ENCODE measurements at places on chromosomes 11 and 22. TPM values are rescaled to one million over a fixed set of nuclear protein-coding genes. Genes with fewer than 3 reads are reported as not detected.

DNA sequence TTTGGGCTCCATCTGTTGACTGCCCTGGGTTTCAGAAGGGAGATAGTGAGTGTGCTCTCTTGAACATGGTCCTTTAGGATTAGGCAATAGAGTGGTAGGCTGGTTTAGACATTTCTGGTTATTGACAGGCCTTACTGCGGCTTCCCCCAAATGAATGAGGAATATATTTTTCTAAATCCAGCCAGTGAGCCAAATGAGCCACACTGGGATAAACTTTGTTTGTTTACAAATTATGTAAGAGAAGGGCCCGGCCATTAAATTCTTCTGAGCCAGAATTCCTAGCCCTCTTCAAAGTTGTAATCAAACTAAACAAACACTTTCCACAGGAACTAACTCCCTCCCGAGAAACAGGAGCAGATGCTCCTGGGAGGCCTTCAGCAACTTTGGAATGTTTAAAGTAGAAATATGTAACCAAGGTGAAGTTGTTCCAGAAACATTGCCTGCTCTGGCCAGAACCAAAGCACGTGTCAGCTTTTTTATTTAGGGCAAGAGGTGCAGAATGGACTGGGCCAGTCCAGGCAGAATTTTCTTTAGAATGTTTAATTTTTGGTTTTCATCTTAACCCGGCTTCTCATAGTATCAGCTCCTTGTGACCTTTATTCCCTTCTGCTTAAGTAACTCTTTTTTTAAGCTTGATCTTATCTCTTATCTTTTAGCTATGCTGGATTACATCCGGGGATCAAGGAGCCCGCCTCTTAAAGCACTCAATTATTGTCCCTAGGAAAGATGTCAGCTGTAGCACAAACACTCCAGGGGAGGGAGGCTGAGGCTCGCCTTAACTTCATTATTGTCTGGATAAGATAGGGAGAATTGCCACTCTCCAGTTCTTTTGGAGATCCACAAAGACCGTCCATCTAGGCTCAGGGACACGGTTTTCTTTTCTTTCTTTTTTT, 28.7 kb downstream of the ZNRF3 start:
- H3K27me3 ChIP-seq, result no peaks in the 10 kb centered on the region
- peaks cover 21% of the 10 kb centered on the region for H3K4me1 ChIP-seq
- H3K27ac ChIP-seq, result peak overlapping the region; percentile 14
- H3K4me3 ChIP-seq, result no peak overlapping the region

DNA sequence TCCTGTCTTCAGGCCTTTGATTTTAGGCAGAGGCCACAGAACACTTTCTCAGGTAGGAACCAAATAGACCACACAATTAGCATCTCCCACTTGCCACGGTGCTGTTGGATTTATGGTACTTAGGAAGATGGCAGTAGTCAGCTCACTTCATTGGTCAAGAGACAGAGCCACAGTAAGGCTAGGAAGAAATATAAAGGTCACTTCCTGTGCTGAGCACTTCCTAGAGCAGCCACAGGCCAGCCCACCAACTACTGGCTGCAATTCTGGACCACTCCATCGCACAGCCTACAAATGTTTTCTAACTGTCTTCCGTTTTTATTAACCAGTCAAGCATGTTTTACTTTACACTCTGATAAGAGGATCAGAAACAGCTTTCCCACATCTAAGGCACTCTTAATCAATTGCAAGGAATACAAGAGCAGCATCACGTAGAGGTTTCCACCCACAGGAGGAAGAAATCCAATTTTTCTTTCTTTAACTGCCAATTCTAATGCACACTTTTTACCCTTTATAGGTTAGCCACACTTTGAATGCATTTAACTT, 54.7 kb downstream of the ABTB2 start:
- H3K4me3 ChIP-seq, result no peak overlapping the region
- peak overlapping the region; percentile 18 for H3K27ac ChIP-seq
- no peak for DNase-seq
- H3K36me3 ChIP-seq, result no peaks in the 10 kb centered on the region
- H3K4me1 ChIP-seq, result peaks cover 9% of the 10 kb centered on the region
- H3K27me3 ChIP-seq, result no peaks in the 10 kb centered on the region

DNA sequence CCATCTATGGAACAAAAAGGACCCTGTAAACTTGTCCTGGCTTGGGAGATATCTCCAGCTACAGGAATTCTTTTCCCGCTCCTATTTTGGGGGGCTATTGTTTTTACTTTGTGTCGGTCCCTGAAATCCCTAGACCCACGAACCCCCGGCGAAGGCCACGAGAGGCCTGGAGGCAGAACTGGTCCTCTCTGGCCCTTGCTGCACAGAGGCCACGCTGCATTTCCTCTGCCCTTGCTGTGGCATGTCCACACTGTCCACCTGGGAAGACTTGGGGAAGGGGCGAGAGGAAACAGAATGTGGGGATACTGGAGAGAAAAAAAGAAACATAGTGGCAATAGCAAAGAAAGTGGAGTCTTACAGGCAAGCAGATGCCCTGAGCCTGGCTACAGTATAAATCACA, 2.3 kb upstream of the ANO1 start:
- H3K27ac ChIP-seq, result no peak overlapping the region
- peaks cover 6% of the 10 kb centered on the region for H3K27me3 ChIP-seq
- H3K4me1 ChIP-seq, result no peaks in the 10 kb centered on the region
- no peaks in the 10 kb centered on the region for H3K36me3 ChIP-seq

GRCh38 chr11:110435780-110436717, 6.3 kb downstream of the FDX1 start:
- H3K4me1 ChIP-seq, result peaks cover 6% of the 10 kb centered on the region
- no peak for DNase-seq
- H3K36me3 ChIP-seq, result peaks cover 5% of the 10 kb centered on the region
- H3K27ac ChIP-seq, result no peak overlapping the region

DNA sequence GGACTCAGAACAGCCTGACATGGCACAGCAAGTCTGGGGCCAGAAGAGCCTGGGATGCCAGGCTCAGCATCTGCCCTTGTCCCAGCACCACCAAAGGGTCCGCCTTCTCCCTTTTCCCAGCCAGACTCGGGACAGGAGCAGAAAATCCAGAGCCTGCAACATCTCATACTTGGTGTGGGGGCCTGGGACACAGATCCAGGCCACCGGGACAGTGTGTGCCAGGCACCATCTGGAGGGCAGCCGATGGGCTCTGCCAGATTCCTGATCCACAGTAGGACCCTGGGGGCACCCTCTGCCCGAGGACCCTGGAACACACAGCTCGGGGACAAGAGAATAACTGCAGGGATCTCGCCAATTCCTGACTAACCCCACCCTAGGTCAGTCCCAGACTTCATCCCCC, 67.7 kb downstream of the PHF21B start:
- H3K36me3 ChIP-seq, result no peaks in the 10 kb centered on the region
- H3K27me3 ChIP-seq, result no peaks in the 10 kb centered on the region
- no peak overlapping the region for H3K4me3 ChIP-seq
- no peak overlapping the region for H3K27ac ChIP-seq

- no peak overlapping the region for H3K27ac ChIP-seq
- H3K36me3 ChIP-seq, result no peaks in the 10 kb centered on the region
- H3K4me1 ChIP-seq, result no peaks in the 10 kb centered on the region
- peak; percentile 80 for DNase-seq
- H3K27me3 ChIP-seq, result no peaks in the 10 kb centered on the region
Measured at GRCh38 chr11:17991783-17992433, 20.9 kb downstream of the SERGEF start.

DNA sequence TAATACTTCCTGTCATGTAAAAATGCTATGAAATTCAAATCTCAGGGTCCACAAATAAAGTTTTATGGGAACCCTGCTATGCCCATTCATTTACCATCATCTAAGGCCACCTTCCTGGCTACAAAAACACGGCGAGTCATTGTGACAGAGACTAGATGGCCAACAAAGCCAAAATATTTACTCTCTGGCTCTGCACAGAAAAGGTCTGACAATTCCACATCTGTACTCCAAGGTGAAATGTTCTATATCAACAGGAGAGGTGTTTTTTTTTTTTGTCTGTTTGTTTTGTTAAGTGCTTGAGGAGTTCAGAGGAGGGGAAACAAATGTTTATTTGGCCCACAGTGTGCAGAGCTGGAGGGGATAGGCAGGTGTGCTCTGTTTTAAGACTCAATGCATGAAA, 18.6 kb upstream of the TMA7B start:
- no peak overlapping the region for H3K27ac ChIP-seq
- no peak overlapping the region for H3K4me3 ChIP-seq
- no peak for DNase-seq
- H3K27me3 ChIP-seq, result peaks cover 4% of the 10 kb centered on the region

GRCh38 chr11:45889555-45889954, 4.1 kb downstream of the MAPK8IP1 start:
- H3K27ac ChIP-seq, result no peak overlapping the region
- no peaks in the 10 kb centered on the region for H3K4me1 ChIP-seq
- no peak for DNase-seq
- peaks cover 20% of the 10 kb centered on the region for H3K27me3 ChIP-seq
- no peaks in the 10 kb centered on the region for H3K36me3 ChIP-seq

DNA sequence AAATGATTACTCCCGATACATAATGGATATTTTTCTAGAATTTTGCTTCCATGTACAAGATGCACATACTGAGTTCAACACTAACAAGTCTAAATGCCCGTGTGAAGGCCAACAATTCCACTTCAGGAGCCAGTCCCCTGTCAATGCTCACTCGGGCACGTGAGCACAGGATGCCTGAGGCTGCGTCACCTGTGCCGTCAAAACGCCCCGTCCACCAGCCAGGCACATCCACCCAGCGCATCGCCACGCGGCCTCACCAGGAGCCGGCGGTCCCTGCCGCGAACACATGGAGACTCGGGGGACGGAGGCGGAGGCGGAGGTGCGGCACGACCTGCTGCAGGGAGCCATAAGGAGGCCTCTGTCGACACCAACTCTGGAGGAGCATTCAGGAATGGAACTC, 9.8 kb downstream of the TOLLIP start:
- no peaks in the 10 kb centered on the region for H3K4me1 ChIP-seq
- H3K27me3 ChIP-seq, result no peaks in the 10 kb centered on the region
- peaks cover 2% of the 10 kb centered on the region for H3K36me3 ChIP-seq
- H3K4me3 ChIP-seq, result no peak overlapping the region
- H3K27ac ChIP-seq, result no peak overlapping the region

DNA sequence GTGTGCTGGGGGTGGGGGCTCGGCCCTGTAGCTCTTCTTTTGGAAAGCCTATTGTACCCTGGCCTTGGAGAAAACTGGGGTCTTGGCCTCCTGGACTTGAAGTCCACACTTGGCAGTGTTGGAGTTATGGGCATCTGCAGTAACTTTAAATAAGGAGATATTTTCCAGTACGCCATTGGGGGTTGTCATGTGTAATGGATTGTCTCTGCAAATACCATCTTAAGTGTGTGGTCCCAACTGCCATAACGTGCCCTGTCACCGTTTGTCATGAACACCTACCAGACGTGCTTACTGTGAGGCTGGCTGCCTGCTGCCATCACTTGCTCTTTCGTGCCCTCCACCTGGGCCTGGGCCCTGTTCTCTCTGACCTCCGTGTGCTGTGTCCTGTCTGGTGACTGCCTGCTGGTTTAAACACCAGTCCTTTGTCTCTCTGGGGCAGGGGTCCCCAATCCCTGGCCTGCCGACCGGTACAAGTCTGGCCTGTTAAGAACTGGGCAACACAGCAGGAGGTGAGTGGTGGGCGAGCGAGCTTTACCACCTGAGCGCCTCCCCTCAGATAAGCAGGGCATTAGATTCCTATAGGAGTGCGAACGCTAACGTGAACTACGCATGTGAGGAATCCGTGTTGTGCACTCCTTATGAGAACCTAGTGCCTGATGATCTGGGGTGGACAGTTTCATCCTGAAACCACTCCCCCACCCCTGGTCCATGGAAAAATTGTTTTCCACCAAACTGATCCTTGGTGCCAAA, 3.6 kb upstream of the ZDHHC8 start:
- no peak for DNase-seq
- peaks cover 40% of the 10 kb centered on the region for H3K36me3 ChIP-seq
- no peak overlapping the region for H3K4me3 ChIP-seq
- H3K27ac ChIP-seq, result no peak overlapping the region
- H3K27me3 ChIP-seq, result no peaks in the 10 kb centered on the region

- no peak overlapping the region for H3K4me3 ChIP-seq
- H3K36me3 ChIP-seq, result no peaks in the 10 kb centered on the region
- DNase-seq, result no peak
- no peak overlapping the region for H3K27ac ChIP-seq
- H3K27me3 ChIP-seq, result peaks cover 55% of the 10 kb centered on the region
Measured at GRCh38 chr22:49062802-49063544, 764.7 kb downstream of the BRD1 start.

DNA sequence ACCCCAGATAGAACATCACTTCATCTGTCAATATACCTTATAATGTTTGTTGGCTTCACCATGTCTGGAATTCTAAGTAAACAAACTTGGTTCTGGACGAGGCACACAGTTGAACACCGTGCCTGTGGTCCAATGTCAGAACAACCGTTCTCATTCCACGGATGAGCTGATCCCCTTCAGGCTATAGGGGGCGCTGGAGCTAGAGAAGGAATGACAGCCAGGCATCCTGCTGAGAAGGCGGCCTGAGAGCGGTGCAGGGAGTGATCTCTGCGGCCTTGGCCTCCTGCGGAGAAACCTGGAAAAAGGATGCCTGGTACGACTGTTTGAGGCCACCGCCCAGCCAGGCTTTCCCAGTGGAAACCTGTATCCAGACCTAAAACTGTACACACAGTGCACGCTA, 48.7 kb downstream of the FDX1 start:
- DNase-seq, result no peak
- H3K4me3 ChIP-seq, result no peak overlapping the region
- H3K36me3 ChIP-seq, result no peaks in the 10 kb centered on the region
- no peak overlapping the region for H3K27ac ChIP-seq
- H3K4me1 ChIP-seq, result peaks cover 8% of the 10 kb centered on the region
- no peaks in the 10 kb centered on the region for H3K27me3 ChIP-seq

- no peaks in the 10 kb centered on the region for H3K27me3 ChIP-seq
- no peak overlapping the region for H3K4me3 ChIP-seq
- DNase-seq, result no peak
- no peaks in the 10 kb centered on the region for H3K36me3 ChIP-seq
Measured at GRCh38 chr22:26525946-26526564, 13.8 kb upstream of the TFIP11 start.

GRCh38 chr11:113446938-113447337, 28.3 kb downstream of the DRD2 start:
- H3K27ac ChIP-seq, result peak overlapping the region; percentile 45
- H3K4me3 ChIP-seq, result peak overlapping the region; percentile 21
- H3K27me3 ChIP-seq, result no peaks in the 10 kb centered on the region
- DNase-seq, result peak; percentile 80

GRCh38 chr22:17734187-17734586, 40.1 kb downstream of the BID start:
- H3K27me3 ChIP-seq, result no peaks in the 10 kb centered on the region
- peaks cover 45% of the 10 kb centered on the region for H3K36me3 ChIP-seq
- peak overlapping the region; percentile 21 for H3K27ac ChIP-seq
- no peak for DNase-seq

GRCh38 chr11:11157185-11157584, 195.9 kb downstream of the CSNK2A3 start:
- H3K4me3 ChIP-seq, result no peak overlapping the region
- H3K27ac ChIP-seq, result no peak overlapping the region
- DNase-seq, result peak; percentile 52
- no peaks in the 10 kb centered on the region for H3K4me1 ChIP-seq
- H3K36me3 ChIP-seq, result no peaks in the 10 kb centered on the region

GRCh38 chr11:8735094-8735493, 52.5 kb downstream of the RPL27A start:
- H3K27ac ChIP-seq, result no peak overlapping the region
- peaks cover 7% of the 10 kb centered on the region for H3K4me1 ChIP-seq
- no peak overlapping the region for H3K4me3 ChIP-seq

The TAGLN gene
- 4.2 TPM for total RNA-seq

The DNHD1 gene
- 3.5 TPM for total RNA-seq

The IGSF9B gene
- not detected for total RNA-seq

The PCF11 gene
- 71.1 TPM for total RNA-seq

The TOLLIP gene
- total RNA-seq, result 20.5 TPM

The CCS gene
- total RNA-seq, result 10.3 TPM

The IGLL1 gene
- total RNA-seq, result not detected

The SDHD gene
- total RNA-seq, result 98.1 TPM

The ALKBH8 gene
- total RNA-seq, result 6.0 TPM
